Choroid plexus epithelial cell (primary cell): ENCODE measurements at places on chromosomes 1 and 21.

DNA sequence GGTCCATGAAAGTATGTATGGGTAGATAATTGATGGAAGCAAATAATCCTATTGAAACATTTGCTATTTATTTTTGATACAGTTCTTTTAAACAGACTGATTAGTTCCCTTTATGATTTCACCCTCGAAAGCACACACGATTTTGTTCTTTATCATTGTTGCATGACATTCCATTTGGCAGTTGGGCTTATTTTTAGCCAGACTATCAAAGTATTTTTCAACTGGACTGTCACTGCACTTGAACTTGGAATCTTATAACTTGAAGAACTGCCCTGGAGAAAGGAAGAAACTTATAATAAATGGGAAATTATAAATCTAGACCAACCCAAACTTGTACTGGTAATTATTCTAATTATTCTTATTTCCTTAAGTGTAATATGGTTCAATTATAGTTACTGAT, at the start of gene TNNI3K:
TSS of gene TNNI3K (plus strand) at position 235 of the 400 bp plus-strand sequence. CDS start at position 300, 65 bp downstream.
- DNase-seq = no peak

DNA sequence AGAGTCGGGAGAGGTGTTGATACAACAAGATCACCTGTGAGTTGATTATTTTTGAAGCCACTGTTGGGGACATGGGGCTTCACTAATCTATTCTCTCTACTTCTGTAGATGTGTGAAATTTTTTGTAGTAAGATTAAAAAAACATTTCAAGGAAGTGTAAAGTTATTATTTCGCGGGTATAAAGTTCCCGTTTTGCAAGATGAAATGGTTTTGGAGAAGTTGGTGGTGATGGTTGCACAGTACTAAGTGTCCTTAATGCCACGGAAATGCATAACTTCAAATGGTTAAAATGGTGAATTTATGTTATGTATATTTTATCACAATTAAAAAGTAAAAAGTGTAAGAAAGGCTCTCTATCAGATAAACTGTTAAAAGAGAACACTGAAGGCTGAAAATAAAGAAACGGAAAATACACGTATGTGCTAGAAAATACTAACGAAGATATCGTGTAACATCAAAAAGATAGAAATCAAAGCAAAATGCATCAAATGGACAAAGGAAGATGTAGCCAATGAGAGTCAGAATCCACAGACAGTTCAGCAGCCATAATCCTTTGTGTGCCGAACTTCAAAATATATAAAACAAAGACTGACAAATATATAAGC, 2.9 kb upstream of the ITGB2 start:
- DNase-seq = no peak

- DNase-seq = peak; percentile 9
Measured at GRCh38 chr1:101996825-101997465, at the start of gene OLFM3. TSS of gene OLFM3 (minus strand) at chr1:101996926.

GRCh38 chr1:155226910-155227260, 18.4 kb downstream of the MTX1 start:
- peak; percentile 41 for DNase-seq

DNA sequence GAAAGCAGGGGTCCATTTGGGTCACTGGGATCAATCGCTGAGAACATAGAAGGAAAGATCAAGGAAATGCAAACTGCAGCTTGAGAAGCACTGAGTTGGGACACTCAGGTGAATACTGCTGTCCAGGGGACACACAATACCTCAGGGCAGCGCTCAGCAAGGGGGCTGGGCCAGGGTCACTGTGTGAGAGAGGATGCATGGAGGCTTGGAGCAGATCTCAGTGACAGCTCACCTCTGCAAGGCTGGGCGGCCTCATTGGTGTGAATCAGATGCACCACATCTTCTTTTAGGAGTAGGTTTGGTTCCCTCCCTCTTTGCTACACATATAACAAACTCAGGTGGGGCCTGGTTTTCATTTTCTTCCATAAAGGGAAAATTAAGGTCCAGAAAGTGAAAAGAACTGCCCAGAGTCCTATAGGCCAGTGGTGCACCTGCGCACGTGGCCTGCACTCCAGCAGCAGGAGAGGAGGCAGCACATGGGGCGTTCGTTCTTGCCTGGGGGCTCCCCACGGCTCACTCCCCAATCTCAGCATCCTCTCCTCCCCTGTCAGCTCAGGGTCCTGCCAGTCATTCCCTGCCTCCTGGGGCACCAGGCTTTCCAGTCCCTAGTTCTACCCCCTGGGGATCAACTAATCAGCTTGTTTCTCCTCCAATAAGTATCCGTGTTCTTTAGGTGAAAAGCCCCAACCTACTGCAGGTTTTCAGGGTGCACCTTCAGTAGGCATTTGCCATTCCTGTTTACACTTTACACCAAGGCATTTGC, 1.5 kb downstream of the A3GALT2 start:
- DNase-seq = no peak
